ENCODE measurements at places on chromosomes 11 and 22.

DNA sequence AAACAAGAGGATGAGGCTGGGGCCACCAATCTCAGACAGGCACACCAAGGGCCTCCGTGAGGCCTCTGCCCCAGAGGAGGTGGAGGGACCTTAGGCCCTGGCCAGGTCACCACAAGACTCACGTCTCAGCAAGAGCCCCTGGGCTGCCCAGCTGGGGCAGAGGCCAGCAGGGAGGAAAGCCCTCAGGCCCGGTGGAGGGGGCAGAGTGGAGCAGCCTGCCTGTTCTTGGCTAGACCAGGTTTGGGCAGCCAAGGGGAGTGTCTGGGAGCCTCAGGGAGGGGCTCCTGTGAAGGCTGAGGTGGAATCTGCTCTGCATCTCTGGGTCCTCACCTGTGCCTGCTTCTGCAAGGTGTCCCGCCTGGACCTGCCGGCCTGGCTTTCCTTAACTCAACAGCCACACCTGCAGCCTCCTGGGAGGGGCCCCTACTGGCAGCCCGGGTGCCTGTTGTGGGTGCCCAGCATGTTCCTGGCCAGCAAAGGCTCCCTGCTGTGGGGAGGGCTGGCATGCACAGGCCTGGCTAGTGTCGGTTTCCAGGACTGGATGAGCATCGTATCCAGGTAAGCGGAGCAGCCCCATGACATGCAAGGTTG is 11.9 kb downstream of the TTLL12 start:
- DNase-seq = no peak

- DNase-seq = no peak
These were observed 17.2 kb downstream of the KIAA0930 start for GRCh38 chr22:45223304-45224117.

DNA sequence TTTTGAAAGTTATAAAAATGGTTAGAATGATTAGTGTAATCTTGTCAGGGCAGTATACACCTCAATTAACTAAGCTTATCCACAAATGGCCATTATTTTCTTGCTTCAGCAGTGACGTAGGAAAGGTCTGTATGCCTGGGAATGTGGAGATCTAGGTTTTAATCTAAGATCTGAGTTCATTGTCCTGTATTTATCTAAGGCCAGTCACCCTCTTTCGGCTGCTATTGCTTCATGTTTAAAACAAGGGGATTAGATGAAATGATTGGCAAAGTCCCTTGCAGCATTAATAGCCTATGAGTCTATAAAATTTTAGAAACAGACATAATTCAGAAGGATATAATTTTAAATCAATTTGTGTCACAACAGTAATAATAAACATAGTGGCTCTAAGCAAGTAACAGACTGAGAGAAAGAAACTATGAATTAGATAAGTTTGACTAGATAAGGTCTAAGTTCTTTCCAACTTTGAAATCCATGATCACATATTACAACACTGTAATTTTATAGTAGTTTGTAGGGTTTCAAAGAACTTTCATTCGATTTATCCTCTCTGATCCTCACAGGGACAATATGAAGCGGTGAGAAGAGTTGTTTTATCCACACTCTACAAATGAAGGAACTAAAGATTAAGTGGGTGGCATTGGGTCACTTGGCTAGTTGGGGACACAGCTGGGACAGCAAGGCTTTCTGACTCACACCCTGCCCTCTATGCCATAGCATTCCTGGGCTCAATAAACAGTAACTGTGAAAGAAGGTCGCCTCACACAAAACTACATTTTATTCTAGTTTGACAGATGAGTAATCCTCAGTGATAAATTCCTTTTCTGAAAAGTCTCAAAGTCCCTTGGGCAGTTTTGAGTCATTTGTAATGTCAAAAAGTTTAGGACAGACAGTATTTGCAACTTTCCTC is 60.6 kb upstream of the RDX start:
- DNase-seq = no peak

GRCh38 chr11:20156876-20157613 is 3.2 kb downstream of the DBX1 start:
- DNase-seq = no peak

GRCh38 chr11:13767471-13767870 is 99.0 kb downstream of the FAR1 start:
- DNase-seq = no peak

All from DMS79 treated with DMSO at 0.1 percent for 48 hours (cell line).